ENCODE measurements at places on chromosomes 12 and 14. TPM values are rescaled to one million over a fixed set of nuclear protein-coding genes. Genes with fewer than 3 reads are reported as not detected.

The HRK gene
- 0.53 TPM for total RNA-seq

The ADAMTS20 gene
- 1.0 TPM for total RNA-seq

The SLC16A7 gene
- 51.1 TPM for total RNA-seq

The NTF3 gene
- 11.3 TPM for total RNA-seq

The OTOGL gene
- total RNA-seq = 4.5 TPM

The SLC6A13 gene
- 0.53 TPM for total RNA-seq
